NCI-H524 (cell line): ENCODE measurements at places on chromosomes 7 and 10.

GRCh38 chr7:72326365-72326764 is 85.8 kb downstream of the CALN1 start:
- DNase-seq: no peak

- no peak for DNase-seq
Measured at GRCh38 chr7:105639667-105640493, 58.6 kb upstream of the EFCAB10 start.

DNA sequence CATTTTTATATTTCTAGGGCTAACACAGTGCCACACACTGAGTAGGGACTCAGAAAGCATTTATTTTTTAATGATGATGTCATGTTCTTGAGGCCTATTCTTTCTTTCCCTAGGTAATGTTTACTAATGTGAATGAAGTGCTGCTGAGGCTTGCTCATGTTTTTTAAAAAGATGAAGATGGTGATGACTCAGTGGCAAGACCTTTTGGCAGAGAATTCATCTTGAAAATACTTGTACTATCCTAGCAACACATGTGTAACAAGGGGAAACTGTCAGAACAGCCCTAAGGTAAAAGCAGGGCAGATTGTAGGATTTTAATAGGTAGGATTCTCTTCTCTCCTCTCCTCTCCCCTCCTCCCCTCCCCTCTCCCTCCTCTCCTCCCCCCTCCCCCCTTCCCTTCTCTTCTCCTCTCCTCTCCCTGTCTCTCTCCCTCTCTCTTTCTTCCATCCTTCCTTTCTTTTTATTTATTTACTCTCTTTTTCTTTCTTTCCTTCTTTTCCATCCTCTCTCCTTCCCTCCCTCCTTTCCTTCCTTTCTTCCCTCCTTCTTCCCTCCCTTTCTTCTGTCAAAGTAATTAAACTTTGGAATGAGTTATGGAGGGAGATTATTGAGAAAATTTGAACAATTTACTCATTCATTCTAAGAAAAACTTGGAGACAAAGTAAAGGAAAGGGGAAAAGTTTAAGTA is 75.3 kb downstream of the ZNF92 start:
- no peak for DNase-seq

GRCh38 chr10:17851611-17852010 is 42.5 kb downstream of the MRC1 start:
- peak; percentile 64 for DNase-seq

GRCh38 chr10:128874331-128874730 is 592.7 kb upstream of the MGMT start:
- no peak for DNase-seq

DNA sequence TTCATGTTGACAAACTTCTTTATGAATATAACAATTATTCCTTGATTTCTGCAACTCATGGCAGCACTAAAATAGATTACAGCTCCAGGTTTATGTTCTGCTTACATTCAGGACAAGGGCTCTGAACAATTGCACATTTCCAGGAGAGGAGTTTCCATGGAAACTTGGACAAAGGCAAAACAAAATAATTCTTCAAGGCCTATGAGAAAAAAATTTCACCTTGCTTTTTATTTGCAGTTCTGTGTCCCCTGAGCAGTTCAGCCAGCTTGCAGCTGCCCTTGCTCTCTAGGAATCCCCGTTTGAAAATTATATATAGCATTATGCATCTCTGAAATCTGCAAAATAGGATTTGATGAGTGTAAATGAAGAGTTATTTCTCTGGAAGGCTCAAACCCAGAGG is 71.7 kb downstream of the ARL4A start:
- no peak for DNase-seq

DNA sequence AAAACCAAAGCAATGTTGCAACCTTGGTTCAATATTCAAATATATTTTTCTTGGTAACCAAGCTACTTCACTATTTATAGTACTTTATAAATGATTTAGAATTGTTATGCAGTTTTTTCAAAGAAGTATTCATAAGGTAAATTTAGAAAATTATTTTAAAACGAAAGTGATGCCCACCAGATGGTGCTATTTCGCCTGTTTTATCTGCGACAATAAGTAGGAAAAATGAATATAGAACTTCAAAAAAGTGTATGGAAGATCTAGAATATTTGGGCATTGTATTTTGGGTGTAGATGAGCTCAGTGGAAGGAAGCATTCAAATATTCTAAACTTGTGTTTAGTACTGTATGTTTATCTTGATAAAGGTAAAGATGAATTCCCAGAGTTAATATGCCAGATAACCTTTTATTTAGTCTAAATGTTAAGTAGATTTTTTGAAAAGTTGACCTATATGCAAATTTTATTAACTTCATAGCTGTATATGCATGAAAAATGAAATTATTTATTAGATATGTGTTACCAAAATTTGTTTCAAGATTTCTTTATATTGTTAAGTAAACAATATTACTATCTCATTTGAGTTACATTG is 93.2 kb downstream of the ADK start:
- DNase-seq: peak; percentile 1

- DNase-seq: no peak
Measured at GRCh38 chr10:113045147-113046055, 95.4 kb downstream of the TCF7L2 start.

- no peak for DNase-seq
Measured at GRCh38 chr10:54613162-54613561, 187.9 kb downstream of the PCDH15 start.

- no peak for DNase-seq
Measured at GRCh38 chr10:15738270-15738925, 18.7 kb upstream of the ITGA8 start.

DNA sequence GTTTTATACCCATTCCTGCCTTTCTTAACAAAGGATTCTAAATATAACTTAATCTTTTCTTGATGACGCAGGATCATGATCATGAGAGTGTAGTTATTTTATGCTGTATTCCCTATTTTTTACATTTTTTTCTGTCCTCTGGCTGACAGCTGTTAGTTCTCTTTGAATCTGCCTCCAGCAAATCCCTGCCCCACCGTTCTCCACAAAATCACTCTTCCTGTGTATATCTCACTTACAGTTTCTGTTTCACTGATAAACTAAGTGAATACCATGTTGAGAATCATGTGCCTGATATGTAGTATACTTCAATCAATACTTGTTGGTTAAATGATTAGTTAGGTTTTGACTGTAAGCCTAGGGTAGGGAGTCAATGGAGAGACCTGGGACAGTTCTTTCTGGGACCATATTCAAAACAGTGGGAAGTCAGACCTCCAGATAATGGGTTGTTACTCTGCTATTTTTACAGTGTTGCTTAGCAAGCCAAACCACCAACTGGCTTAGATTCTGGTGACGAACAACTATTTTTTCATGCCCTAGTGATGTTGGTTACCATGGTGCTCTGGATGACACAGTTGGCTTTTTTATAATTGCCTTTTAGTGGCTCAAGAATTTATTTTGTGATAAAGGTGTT is 12.8 kb downstream of the CNNM1 start:
- DNase-seq: no peak

DNA sequence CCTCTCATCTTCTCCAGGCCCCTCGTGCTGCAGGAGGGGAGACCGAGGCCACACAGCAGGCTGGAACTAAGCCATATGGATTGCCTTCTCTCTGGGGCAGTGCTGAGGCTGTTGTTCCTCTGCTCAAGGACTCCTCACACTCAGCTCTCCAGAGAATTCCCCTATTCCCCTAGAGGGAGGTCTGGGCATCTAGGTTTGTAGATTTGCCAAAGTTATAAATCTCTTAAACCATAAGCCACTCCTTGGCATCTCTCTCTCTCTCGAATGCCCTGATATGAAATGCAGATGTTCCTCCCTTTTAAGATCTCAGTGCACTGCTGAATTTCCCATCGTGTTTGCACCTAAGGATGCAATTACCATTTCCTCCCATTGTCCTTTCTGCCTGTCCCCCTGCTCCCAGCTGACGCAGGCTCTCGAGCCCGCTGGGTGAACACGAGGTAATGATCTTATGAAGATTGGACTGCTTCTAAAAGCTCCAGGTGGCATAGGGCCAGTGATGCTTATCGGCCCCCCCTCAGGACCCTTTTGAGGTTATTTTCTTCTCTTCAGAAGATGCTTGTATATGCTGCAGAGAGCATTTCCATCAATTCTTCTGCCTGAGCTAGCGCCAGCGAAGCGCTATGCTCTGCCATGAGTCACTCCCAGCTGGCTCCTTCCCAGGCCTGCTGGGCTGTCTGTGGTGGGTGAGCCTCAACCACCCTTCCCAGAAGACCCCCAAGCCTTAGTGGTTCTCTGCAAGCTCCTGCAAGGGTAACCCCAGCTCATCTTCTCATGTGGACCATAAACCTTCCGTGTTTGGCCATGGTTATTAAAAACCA is 41.6 kb upstream of the AQP1 start:
- peak; percentile 3 for DNase-seq

DNA sequence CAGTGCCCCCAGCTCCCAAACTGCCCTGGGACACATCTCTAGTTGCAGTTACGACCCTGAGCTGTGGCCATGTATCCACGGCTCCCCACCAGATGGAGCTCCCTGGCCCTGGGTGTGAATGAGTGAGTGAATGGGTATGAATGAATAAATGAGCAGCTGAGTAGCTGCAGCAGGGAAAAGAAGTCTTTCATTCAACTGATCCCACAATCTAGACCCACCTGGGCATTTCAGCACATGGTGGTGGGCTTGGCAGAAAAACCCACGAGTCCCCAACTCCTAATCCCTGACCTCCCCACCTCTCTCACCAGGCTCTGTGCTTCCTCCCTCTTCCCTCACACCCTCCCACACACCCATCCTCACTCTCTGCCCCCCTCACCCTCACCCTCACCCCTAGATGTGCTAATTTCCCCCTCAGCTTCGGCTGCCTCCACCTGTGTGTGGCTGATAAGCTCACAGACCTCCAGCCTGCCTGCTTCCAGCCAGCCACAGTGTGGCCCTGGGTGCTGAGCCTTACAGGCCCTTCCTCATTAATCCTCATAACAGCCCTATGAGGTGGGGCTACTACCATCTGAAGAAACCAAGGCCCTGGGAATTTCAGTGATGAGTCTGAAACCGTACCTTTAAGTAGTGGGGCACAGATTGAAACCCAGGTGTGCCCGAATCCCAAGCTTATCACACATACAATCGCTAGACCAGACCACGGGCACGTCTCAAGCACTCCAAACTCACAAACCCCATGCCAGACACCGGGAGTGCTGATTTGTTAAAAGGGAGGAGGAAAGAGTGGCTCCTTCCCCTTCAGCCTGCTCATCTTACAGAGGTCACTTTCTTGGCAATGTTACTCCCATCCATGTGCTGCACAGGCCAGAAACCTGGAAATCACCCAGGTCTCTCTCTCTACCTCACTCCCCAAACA is 2.2 kb upstream of the ATP6V1F start:
- no peak for DNase-seq

DNA sequence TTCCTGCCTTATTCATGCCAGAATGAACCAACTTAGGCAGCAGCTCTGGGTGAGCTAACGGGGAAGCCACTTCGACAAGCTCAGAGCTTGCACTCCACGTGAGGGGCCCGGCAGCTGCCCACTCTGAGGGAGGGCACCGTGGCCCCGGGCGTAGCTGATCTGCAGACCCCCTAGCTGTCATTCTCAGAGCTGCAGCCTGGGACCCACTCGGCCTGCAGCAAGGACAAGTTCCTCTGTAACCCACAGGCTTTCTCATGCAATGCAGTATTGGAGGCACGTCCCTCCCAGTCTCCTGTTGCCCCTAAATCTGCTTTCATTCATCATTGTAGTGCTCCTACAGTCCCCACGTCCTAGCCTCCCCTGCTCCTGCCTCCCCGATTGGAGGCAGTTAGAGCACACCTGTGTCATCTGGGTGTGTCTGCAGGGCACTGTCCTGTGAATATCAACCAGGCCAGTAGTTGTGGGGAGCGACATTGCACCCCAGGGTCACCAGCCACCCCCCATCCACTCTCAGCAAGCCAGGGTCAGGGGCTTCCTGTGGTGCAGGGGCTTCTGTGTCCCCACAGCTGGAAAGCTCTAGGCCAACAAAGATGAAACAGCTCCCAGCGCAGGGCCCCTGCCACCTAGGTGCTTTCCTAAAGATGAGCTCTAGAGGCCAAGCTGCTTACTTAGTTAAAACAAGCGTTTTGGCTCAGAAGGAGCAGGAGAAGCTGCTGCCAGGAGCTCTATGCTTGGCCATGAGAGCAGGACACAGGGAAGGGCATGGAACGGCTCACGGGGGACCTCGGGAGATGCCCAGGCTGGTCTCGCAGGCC is 333.6 kb downstream of the ADARB2 start:
- peak; percentile 3 for DNase-seq

- DNase-seq: no peak
Measured at GRCh38 chr10:79191951-79192676, 123.3 kb downstream of the ZMIZ1 start.

DNA sequence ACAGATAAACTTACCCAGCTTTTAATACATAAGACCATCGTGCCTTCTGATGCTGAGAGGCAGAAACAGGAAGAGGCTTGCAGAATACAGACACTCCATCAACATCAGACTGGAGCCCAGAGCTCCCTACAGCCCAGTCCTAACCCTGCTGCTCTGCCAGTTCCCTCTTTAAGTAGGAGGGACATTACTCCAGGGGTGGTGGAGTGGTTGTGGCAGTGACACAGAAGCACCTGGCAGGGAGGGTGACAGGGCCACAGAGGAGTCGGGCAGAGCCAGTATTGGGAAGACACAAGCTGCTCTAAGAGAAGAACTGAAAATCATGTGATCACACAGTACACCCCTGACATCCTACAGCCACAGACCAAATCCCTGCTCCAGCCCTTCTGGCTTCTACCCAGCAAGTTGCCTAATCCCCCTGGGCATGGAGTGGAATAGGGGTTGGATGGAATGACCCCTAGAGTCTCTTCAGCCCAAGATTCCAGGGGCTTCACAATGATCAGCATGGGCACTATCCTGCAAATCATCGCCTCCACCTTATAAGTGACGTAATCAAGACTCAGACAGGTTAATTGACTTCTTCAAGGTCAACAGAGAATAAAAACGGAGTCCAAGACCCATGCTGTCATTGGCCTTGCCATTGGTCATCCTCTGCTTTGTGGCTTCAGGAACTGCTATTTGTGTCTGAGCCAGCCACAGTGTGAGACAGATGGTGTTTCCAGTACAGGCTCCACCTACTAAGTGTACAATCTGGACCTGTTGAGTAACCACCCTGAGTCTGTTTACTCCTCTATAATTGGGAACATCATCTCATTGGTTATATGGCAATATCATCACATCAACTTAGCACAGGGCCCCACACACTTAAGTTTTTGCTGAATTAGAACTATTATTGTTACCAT is 61.1 kb upstream of the ZMIZ1 start:
- DNase-seq: no peak

DNA sequence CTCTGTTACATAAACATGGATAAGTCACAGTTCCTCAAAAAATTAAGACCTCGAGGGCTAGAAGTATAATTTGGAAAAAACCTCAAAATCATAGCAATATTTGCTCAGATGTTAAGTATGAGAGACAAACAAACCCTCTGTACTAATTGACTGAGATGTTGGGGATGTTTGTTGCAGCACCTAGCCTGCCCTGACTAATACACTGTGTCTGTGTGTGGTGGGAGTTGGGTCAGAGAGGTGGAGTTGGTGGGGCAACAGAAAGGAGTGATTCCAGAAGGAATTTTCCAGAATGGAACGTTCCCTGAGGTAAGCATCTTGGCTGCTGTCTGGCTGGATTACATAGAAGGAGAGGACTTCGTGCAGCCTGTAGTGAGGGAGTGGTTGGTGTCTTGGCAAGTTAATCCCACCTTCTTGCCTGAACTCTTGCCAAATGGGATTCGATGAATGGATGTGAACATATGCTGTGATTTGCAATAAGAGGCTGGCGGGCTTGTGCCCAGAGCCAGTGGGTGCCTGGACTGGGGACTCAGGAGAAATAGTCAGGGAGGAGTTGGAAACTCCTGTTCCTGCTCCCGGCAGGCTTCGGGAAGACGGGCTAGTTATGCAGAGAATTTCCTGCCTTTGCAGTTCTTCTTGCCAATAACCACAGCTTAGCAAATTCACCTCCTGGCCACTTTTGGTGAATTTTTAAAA is 9.3 kb upstream of the FAM180A start:
- peak; percentile 65 for DNase-seq

- no peak for DNase-seq
Measured at GRCh38 chr7:100080907-100081534, 502 bp downstream of the ZNF3 start.
